Nasal cavity respiratory epithelium epithelial cell of viscerocranial mucosa (primary cell): ENCODE measurements at places on chromosomes 3 and 15. TPM values are rescaled to one million over a fixed set of nuclear protein-coding genes. Genes with fewer than 3 reads are reported as not detected.

Gene CFAP100
- total RNA-seq, result not detected in 2 replicates

Gene ADGRG7
- total RNA-seq, result 34.2 TPM in 1 of 2 replicates, not detected in the other

Gene SYNPR
- total RNA-seq, result not detected in 2 replicates

Gene RBP2
- total RNA-seq, result not detected in 2 replicates

Gene GRM2
- total RNA-seq, result under 0.01 TPM in 2 replicates

Gene CILP
- under 0.01 and 0.07 TPM in 2 replicates for total RNA-seq
